Astrocyte of the hippocampus (primary cell): ENCODE measurements at places on chromosomes 5 and 9.

- DNase-seq: no peak
Observed at GRCh38 chr9:77585335-77585786, 62.8 kb downstream of the GNA14 start.

DNA sequence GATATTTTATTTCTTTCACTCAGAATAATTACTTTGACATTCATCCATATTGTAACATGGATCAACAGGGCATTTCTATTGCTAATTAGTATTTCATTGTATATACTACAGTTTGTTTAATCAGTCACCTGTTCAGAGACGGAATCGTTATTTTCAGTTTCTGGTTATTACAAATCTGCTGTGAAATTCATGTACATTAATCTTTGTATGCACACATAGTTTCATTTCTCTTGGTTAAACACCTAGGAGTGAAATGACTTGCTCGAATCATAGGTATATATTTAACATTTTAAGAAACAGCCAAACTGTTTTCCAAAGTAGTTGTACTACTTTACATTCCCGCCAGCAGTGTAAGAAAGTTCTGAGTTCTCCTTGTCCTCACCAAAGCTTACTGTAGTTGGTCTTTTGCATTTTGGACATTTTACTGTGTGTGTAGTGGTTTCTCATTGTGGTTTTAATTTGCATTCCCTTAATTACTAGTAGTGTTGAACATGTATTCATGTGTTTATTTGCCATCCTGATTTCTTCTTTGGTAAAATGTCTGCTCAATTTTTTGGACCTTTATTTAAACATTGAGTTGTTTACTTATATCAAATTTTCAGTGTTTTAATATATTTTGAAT lies 198.2 kb downstream of the SAXO1 start:
- no peak for DNase-seq

DNA sequence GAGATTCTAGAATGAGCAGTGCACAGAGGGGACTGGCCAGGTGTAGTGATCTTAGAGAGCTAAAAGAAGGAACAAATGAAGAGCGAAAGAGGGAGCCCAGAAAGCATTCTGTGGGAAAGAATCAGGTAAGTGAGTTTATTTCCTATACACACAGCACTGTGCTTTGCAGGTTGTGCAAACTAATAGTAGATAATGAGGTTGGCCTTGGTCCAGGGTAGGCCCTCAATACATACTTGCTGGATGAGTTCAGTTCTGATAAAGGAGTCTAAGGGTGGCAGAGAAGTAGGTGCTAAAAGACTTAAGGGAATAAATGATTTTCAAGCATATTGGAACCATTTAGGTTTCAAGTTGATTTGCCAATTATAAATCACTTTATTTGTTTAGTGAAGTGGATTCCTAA lies 122.0 kb downstream of the NPR3 start:
- DNase-seq: no peak

- DNase-seq: no peak
Observed at GRCh38 chr9:69143291-69143690, 30.8 kb upstream of the TJP2 start.

DNA sequence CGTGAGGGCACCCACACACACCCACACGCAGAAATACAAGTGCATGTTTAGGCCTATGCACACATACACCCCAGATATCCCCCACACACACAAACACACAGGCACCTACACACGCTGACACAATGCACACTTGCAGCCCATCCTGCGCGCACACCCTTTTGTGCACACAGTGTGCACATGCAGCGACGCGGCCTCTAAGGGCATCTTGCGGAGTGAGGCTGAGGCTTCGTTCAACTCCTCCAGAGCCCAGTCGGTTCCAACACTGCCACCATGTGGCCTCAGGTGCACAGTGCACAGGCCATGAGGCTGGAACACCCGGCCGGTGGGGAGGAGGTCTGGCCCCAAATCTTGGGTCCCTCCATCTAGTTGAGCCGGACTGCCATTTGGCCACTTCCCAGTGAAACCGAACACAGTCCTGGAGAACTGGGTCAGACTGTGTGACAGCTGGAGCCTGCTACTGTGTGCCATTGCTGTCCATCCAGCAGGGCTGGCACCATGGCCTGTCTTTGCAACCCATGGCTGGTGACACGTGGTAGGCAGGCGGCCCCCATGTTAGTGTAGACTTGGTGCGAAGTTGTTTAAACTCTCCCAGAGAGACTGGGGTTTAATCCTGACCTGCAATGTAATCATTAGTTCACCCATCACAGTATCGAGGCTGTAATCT lies 97.7 kb upstream of the MVB12B start:
- DNase-seq: peak; percentile 89

DNA sequence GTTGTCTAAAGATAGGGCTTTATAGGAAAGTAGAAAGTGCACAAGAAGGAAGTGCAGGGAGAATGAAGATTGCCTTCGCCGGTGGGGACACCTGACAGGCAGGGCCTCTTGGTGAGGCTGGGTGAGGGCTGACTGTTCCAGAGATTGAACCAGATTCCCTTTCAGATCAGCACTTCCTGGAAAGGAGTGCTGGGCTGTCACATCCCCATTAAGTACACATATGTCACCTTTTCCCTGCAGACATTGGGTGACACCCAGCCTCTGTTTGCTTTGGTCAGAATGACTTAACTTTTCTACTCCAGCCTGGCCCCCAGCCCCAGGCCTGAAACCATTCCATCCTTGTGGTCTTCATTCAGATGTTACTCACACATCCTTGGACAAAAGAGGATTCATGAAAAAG lies 7.4 kb upstream of the SHROOM1 start:
- DNase-seq: no peak

DNA sequence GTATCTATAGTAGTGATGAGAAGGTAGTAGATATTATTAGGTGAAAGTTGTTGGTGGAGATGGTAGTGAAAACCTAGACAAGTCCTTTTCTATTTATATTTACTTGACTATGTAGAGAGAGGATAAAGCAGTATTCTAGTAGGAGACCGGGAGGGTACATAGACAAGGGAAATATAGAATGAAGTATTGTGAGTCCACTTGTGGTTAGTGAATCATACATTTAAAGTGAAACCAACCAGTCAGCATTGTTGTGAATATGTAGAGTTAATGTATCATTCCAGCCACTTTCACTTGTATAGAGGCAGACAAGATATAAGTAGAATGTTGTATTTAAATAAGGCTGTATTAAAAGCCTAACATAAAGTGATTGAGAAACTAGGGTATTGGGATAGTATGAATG lies 1711.3 kb upstream of the ACO1 start:
- DNase-seq: no peak

- DNase-seq: no peak
Observed at GRCh38 chr9:109478665-109479380, 19.3 kb downstream of the PTPN3 start.

DNA sequence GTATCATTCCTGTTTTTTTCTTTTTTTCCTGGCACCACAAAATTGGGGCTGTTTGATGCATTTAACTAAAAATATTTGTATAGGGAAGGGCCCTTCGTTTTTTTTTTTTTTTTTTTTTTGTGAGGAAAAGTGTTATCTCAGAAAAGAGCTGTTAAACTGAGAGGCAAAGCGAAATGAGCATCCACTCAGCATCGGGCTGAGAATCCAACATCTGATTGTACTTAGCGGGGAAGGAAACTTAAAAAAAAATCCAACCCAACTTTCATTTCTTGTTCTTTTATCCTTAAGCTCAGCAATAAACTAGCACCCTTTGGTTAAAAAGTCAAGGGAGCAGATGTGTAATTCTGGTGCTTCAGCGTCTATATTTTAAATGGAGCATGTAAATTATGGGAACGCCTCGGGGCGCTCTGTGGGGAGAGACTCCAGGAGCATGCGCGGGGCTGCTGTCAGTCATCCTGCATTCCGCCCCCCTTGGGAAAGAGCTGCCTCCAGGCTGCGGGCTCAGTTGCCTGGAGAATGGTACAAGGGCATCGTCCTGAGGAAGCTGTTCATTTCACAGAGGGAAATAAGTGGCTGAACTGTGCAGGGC lies 33.3 kb downstream of the DMRT2 start:
- peak; percentile 7 for DNase-seq

DNA sequence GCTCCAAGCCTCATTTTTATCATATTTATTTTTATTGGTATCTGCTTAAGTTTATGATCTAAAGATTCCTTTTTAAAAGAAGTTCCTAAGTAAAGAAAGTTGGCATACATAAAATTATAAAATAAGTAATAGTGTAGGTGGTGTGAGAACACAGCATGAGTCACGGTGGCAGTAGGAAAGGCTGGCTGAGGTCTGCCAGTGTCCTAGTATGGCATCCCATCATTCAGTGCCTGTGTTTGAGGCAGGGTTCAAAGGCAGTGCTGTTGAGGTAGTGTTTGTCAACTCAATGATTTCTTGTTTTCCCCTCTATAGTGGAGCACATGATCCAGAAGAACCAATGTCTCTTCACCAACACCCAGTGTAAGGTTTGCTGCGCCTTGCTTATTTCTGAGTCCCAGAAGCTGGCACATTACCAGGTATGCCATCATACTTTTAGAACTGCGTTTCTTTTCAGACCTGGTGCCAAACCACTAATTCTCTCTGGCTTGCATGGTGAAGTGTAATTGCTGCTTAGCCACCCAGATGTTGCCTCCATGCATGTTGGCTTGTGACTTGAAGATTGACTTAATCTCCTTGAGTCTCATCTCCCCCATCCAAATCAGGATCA lies 18.4 kb downstream of the ZNF346 start:
- peak; percentile 91 for DNase-seq

- no peak for DNase-seq
Observed at GRCh38 chr9:102106439-102106838, 368.0 kb upstream of the GRIN3A start.

GRCh38 chr9:105475302-105475701 lies 27.5 kb downstream of the FSD1L start:
- peak; percentile 51 for DNase-seq

DNA sequence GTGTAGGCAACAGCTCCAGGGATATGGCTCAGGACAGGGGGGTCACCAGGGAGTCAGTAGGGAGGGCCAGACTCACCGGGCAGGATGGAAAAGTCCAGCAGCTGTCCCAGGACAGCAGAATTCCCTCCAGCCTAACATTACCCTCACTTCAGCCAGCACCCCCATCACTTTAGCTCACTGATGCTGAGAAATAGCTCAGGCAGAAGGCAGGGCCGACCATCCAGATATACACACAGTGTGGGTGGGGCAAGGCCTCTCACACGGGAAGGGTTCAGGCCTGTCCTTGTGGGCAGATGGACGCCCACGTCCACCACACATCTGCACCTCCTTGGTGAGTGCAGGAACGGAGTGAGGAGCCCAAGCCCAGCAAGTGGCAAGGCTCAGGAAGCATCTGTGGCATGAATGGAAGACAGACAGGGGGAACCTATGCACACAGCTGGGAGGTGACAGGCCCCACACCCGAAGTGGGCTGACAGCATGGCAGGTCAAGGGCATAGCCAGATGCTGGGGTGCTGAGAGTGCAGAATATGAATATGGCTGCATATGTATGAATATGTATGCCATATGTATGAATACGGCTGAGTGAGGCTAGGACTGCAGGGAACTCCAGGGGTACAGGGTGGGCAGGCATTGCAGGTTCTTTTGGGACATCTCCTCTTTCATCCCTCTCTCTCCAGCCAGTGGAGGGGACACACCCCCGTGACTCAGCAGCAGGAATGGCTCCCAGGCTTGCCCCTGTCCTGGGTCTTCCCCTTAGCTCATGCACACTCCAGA lies 17.0 kb downstream of the BICD2 start:
- no peak for DNase-seq

DNA sequence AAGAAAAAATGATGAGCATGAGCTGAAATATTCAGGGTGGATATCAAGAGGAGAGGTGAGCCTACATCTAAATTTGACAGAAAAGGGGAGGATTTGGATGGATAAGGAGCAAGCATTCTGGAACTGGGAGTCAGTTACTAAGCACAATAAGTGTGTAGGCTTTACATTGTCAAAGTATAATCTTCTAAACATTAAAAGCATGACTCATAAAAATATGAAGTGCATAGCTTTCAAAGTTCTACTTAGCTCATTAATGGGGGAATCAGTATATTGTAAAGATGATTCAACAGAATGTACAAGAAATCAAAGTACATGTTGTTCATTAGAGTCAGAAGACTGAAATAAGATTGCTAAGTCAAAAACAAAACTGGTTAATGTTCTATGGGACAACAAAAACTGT lies 248.0 kb upstream of the GAS1 start:
- DNase-seq: no peak

- DNase-seq: no peak
Observed at GRCh38 chr5:36654564-36654963, 48.2 kb downstream of the SLC1A3 start.

GRCh38 chr9:22136461-22137096 lies 127.5 kb upstream of the CDKN2B start:
- peak; percentile 94 for DNase-seq

DNA sequence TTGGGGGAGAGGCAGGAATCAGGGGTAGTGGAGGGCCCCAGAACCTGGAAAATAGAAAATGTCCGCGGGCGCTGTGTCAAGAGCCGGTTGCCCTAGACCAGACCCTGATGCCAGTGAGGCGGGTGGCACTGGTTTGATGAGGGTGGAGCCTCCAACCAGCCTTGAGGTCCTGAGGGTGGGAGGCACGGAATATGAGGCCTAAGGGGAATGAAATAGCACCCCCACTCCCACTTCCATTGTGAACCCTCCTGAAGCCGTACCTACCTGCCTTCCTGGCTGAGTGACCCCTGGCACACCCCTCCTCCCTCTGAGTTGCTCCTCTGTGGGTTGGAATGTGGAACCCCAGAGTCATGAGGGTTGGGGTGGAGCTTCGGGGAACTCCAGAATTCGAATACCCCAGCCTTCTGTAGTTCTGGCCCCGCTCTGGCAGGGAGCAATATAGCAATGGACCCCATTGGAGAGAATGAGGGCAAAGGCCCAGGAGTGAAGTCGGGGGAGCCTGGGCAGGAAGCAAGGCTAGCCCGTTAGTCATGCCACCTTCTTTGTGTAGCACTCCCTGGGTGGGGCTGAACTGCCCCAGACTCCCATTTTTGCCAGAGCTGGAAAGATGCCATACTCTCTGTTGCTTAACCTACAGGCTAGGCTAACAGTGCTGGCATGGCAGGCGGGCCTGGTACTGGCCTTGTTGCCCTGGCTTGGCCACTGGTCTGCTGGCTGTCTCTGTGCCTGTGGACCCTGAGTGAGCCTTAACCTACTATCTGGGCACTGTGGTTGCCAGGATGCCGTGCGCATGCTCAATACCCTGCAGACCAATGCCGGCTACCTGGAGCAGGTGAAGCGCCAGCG lies 1.0 kb downstream of the FPGS start:
- peak; percentile 65 for DNase-seq

DNA sequence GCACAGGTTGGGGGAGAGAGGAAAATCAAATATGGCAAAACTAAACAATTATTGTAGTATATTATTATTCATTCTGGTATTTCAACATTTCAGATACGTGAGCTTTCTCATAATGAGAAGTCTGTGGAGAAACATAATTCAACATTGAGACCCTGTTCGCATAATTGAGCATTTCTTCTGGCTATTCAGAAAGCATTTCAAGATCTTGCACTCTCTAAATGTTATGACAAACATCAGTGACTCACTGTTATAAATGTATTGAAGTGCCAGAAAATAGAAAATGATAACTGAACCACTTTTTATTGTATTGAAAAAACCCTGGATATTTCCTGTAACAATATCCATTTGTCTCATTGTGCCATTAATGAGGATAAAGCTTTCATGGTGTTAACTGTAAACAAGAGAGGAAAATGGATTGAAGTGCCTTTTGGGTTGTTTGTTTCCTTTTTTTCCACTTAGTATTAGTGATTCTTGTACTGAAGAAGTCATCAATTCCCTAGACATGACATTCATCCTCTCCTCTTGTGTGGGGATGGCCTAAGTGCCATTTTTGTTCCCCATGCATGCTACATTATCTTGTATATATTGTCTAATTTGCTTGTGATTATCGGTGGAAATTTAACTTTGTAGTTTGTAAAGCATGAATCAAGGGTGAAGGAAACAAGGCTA lies 124.6 kb downstream of the CAMK4 start:
- no peak for DNase-seq
